ENCODE measurements at places on chromosomes 11 and 22.

DNA sequence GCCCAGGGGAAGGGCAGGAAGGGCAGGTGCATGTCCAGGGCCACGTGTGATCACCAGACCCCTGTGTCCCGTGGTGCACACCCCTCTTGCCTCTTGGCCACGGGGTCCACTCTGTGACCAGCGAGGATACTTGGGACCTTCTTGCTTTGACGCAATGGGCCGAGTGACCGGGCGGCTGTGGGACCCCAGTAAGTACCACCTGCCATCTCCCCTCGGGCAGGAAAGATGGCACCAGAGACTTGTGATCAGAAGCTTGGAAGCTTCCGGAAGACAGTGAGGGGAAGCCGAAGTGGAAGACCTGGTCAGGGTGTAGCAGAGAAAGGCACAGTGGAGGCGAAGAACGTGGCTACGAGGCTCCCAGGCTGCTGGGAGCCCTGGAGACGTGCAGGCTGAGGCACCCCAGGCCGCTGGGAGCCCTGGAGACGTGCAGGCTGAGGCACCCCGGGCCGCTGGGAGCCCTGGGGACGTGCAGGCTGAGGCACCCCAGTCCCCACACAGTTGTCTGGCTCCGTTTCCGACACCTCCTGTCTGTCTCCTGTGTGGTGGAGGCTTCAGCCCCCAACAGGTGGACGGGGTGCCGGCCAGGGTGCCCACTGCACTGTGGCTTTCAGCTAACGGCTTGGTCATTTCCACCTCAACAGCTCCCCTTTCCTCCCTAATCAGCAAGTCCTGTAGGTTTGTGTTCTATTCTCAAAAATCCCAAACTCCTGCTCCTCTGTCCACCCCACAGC, 663.5 kb downstream of the BRD1 start:
- DNase-seq, result no peak

- DNase-seq, result no peak
Observed at GRCh38 chr11:82683029-82683428, 50.6 kb downstream of the FAM181B start.

GRCh38 chr22:45397806-45398205, 15.6 kb downstream of the SMC1B start:
- no peak for DNase-seq

GRCh38 chr11:71426413-71426812, 21.8 kb downstream of the DHCR7 start:
- DNase-seq, result no peak

DNA sequence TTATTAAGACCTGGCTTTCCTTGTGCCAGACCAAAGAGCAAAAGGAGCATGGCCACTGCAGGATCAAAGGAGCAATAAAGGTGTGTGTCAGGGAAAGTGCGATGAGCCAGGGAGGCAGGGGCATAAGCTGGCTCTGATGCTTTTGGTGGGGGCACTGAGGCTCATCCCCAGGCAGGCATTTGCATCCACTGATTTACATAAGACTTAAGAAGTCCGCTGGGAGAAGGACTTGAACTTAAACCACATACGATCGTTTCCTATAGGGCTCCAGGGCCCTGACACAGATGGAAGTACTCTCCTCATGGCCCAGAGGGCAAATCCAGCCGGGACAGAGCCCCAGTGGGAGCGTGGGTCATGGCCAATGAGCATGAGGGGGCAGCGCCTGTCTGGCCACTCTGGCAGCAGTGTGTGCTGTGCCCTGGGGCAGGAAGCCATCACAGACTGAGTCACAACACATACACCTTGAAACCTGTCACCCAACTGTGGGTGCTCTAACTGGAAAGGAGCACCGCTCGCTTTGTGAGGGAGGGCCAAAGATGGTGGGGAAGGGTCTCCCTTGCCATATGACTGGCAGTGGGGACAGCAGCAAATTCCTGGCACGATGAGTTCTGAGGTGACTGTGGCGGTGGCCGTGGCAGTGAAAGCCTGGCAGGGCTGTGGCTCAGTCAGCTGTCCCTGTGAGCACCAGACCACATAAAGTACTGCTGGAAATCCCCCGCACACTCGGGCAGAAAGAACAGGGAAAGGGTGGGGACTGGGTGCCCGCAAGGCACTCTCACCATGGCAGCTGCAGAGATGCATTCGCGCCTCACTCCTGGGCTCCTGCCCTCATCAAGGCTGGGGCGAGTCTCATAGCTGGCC, 79.4 kb upstream of the LMO1 start:
- DNase-seq, result no peak

DNA sequence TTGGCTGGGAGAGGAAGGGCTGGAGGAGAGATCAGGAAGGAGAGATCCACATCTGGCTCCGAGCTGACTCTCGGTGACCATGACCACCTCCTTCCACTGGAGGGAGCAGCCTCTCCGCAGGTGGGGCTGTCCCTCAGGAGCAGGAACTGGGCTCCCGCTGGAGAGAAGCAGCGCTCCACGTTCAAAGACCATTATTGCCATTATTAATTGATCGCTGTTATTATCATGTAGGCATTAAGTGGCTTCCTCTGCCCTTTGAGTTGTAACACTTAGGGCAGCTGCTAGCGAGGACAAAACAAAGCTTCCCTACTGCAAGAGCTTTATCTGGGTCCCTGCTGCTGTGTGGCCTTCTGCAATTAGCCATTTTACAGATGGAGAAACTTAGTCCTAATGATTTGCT, 251.9 kb downstream of the ST3GAL4 start:
- DNase-seq, result peak; percentile 78

GRCh38 chr11:95330302-95330701, 99.3 kb upstream of the SESN3 start:
- no peak for DNase-seq

- DNase-seq, result no peak
Observed at GRCh38 chr11:62988276-62988675, 3.5 kb upstream of the SLC22A6 start.

- no peak for DNase-seq
Observed at GRCh38 chr11:33545931-33546330, 154.7 kb downstream of the C11orf91 start.

DNA sequence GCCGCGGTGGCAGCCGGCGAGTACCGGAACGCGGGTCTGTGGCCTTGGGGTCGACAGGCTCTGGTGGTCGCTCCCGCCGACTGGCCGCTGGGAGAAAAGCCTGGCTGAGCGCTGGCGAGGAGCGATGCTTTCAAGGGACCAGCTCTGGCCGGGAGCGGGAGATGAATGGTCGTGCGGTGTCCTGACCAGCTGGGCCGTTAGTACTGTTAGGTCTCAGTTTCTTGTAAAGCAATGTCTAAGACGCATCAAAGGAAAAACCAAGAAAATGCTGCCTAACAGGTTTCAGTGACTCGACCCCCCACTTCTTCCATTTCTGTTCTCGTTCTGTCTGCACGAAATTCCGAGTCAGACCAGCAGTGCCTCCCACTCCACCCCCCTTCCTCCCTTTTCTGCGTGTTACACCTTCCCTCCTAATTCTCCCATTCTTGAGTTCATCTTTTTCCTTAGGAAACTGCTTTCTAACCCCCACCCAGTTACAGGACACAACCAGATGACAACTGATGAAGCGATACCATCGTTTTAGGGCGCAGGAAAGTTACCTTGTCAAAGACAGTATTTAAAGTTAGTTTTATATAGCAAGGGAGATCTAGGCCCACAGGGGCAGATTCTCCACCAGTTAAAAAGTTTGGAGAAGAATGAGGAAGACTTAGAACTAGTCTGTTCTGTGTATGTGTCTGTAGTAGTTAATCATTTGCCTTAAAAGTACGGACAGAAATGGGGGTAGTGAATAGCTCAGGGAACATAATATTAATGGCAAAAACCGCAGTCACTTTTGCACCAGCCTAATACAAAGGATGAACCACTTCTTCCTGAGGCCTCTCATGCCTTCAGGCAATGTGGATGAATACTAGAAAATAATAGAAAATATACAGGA, 1.0 kb downstream of the CUL5 start:
- DNase-seq, result no peak

- no peak for DNase-seq
Observed at GRCh38 chr11:27358296-27358695, 4.7 kb downstream of the CCDC34 start.

- DNase-seq, result no peak
Observed at GRCh38 chr22:48498526-48499331, 1328.9 kb downstream of the BRD1 start.

- DNase-seq, result no peak
Observed at GRCh38 chr11:106217456-106217855, 140.0 kb downstream of the AASDHPPT start.

GRCh38 chr11:79258576-79258975, 182.3 kb downstream of the TENM4 start:
- peak; percentile 72 for DNase-seq

- no peak for DNase-seq
Observed at GRCh38 chr11:25535467-25536272, 796.3 kb upstream of the ANO3 start.

DNA sequence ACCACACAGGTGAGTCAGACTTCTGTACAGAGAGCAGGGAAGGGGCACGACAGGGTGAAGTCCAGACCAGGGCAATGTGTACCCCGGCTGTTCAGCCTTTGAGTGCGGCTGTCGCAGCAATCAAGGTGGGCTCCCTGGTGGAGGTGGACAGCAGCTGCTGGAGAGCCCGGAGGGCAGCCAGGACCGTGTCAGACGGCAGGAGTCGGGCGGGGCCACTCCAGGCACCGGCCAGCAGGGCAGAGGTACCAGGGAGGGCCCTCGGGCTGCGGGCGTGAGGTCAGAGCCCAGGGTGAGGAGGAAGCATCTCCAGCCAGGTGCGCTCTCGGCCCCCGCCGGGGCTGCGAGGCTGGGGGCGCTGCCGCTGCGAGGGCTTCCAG, 802 bp upstream of the PIM3 start:
- peak; percentile 44 for DNase-seq

GRCh38 chr11:111021131-111021530, 224.4 kb upstream of the POU2AF2 start:
- DNase-seq, result no peak

GRCh38 chr11:3204141-3205015, 14.2 kb downstream of the MRGPRG start:
- DNase-seq, result no peak

- DNase-seq, result no peak
Observed at GRCh38 chr11:30107899-30108298, 91.1 kb upstream of the KCNA4 start.

GRCh38 chr22:28402060-28402459, 277.6 kb downstream of the TTC28 start:
- DNase-seq, result no peak

- DNase-seq, result no peak
Observed at GRCh38 chr11:28536504-28537267, 428.5 kb downstream of the METTL15 start.

DNA sequence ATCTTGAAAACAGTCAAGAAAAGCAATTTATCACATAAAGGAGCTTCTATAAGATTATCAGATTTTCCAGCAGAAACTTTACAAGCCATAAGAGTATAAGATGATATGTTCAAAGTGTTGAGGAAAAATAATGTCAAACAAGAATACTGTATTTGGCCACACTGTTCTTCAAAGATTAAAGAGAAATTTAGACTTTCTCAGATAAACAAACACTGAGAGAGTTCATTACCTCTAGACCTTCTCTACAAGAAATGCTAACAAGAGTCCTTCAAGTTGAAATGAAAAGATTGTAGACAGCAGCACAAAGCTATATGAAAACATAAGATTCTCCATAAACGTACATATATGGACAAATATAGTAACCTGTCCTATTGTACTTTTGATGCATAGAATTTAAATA, 8.0 kb upstream of the MTMR2 start:
- no peak for DNase-seq

GRCh38 chr11:88418508-88418907, 81.0 kb upstream of the CTSC start:
- no peak for DNase-seq

DNA sequence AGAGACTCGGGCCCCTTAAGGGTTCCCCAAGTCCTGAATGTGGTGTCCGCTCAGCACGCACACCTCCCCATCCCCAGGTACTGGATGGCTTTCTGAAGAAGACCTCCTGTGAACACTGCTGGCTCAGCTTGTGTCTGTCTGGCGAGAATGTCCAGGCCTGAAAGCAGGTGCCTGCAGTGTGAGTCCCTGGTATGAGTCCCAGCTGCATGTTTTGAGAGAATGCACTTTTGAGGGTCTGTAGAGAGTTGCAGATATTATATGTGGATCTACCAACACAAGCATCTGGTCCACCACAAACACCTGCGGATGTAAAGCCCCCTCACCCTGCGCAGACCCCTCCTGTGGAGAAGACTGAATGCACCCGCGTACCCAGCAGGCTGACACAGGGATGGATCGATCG, 1308.9 kb downstream of the TBC1D22A start:
- DNase-seq, result no peak

GRCh38 chr22:41106122-41106968, 14.0 kb downstream of the EP300 start:
- no peak for DNase-seq

DNA sequence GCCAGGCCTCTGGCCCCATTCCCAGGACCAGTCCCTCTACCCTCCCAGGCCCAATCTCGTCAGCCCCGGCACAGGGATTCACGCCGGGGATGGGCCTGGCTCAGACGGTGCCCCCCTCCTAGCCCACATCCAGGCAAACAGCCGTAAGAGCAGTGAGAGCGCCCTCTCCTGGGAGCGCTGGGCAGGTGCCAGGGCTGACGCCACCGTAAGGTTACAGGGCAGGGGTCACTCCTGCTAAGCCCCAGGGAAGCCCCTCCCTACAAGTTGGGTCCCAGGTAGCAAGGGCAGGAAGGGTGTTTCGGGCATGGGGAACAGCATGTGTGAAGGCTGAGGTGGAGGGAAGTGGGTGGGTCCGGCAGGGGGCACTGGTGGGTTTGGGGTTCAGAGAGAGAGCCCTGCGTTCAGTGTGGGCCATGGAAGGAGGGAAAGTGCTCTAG, 19.2 kb upstream of the PPARA start:
- no peak for DNase-seq

- DNase-seq, result no peak
Observed at GRCh38 chr11:15638386-15638787, 523.7 kb downstream of the INSC start.

DNA sequence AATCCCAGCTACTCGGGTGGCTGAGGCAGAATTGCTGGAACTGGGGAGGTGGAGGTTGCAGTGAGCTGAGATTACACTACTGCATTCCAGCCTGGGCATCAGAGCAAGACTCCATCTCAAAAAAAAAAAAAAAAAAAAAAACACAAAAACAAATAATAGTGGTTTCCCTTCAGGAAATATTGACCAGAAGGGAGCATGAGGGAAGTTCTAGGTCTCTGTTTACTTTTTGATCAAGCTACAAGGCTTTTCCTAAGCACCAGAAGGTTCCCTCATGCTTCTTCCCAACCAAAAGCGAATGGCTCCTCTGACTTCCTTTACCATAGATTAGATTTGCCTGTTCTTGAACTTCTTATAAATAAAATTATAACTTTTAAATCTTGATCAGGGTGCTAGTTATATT, 18.3 kb downstream of the MYO18B start:
- no peak for DNase-seq

DNA sequence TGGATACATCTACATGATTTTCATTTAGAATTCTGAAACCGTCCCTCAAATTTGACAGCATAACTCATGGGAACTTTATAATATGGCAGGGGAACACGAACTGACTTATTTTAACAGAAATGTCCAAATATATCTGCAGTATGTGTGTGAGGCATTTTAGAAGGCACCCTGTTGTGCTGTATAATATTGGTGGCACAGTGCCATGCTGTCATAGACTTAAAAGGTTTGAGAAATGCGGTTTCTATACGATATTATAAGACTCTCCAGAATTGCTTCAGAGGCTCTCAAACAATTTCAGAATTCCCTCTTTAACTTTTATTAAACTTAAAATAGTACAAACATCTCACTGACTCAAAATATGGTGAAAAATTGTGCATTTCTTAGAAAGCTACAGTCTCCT, 181.6 kb downstream of the MSANTD4 start:
- no peak for DNase-seq

Data from WERI-Rb-1 (cell line).